ENCODE measurements at places on chromosomes 4 and X. TPM values are rescaled to one million over a fixed set of nuclear protein-coding genes. Genes with fewer than 3 reads are reported as not detected.

DNA sequence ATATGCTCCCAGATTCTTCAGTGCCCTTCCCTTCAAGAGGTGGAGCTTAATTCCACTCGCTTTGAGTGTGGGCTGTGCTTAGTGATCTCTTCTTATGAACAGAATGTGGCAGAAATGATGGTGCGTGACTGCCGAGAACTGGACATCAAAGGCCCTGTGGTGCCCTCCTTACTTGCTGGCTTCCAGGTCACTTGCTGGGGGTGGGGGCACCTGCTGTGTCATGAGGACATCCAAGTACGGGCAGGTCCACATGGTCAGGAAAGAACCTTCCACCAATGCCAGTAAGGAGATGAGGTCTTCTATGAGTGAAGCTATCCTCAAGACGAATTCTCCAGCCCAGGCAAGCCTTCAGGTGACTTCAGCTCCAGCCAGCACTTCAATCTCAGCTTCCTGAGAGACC lies 95.8 kb downstream of the FAM53A start:
- no peak overlapping the region for H3K27ac ChIP-seq
- no peaks in the 10 kb centered on the region for H3K4me1 ChIP-seq
- H3K36me3 ChIP-seq, result peaks cover 7% of the 10 kb centered on the region
- peaks cover 4% of the 10 kb centered on the region for H3K27me3 ChIP-seq
- H3K4me3 ChIP-seq, result no peak overlapping the region

DNA sequence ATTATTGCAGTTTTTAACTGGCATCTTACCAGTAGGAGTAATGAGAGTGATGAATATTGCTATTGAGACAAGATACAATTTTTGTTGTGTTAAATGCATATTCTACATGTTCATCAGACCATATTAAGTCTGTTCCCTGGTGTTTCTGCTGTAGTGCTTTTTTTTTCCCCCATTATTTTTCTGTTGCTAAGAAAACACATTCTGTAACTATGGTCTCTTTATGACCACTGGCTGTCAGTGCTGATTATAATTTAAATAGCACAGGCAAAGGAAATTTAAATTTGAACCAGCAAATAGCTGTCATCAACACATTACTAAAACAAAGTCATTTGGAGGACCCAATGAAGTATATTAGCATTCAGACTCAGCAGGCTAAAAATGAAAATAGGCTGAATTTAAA lies 98.3 kb upstream of the ANKRD50 start:
- H3K27ac ChIP-seq, result no peak overlapping the region
- H3K4me3 ChIP-seq, result no peak overlapping the region
- H3K4me1 ChIP-seq, result peaks cover 2% of the 10 kb centered on the region
- no peaks in the 10 kb centered on the region for H3K27me3 ChIP-seq
- DNase-seq, result no peak

DNA sequence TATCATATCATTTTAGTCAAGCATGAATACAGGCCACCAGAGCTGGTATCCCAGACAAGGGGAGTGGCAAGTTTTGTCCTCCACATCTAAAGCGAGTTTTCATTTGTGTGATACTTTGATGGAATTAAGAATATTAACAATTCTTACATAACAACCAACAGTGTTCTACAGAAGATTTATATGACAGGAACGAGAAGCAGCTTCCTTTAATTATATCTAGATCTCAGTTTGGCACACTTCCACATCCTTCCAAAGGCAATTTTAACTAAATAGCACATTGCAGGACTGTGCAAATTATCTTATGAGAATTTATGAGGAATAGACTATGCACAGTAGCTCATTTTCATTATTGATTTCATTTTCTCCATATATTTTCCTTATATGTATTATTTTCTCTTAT lies 121.2 kb upstream of the GUCY1A1 start:
- H3K36me3 ChIP-seq, result no peaks in the 10 kb centered on the region
- H3K27ac ChIP-seq, result no peak overlapping the region
- H3K4me3 ChIP-seq, result no peak overlapping the region
- DNase-seq, result no peak
- H3K27me3 ChIP-seq, result peaks cover 4% of the 10 kb centered on the region

DNA sequence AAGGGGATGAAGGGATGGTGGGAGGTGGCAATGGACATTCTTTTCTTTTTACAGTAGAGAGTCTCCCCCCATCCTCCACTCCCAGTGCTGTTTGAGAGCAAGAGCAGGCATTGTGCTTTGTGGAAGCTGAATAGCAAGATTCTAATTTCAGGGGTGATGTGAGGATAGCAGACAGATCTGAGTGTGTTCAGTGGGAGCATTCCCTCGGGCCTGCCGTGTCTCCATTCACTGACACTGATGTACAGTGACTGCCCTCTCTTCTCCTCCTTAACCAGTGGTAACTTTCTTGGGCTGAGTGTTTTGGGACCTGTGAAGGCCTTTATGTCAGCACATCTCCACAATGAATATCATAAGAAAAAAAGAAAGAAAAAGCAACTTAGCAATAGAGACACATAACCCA lies 396.6 kb upstream of the RPS6KA3 start:
- no peak overlapping the region for H3K4me3 ChIP-seq
- H3K36me3 ChIP-seq, result no peaks in the 10 kb centered on the region
- DNase-seq, result no peak

DNA sequence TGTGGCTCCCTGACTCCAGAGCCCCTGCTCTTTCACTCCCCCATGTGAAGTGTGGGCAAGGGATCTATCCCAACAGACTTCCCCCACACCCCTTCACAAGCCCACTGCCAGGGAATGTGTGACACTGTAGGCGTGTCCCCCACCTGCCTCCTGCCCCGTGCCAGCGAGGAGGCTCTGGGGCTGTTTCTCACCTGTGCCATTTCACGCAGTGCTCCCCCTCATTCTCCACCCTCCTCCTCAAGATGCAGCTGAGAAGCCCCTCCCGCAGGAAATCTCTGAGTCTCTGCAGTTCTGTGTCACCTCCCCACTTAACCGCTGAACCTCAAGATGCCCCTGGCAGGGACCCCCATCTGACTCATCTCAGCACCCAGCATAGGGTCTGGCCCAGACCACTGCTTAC lies 5.4 kb downstream of the MAN2B2 start:
- DNase-seq, result no peak
- no peak overlapping the region for H3K4me3 ChIP-seq
- H3K4me1 ChIP-seq, result no peaks in the 10 kb centered on the region
- no peak overlapping the region for H3K27ac ChIP-seq
- peaks cover 52% of the 10 kb centered on the region for H3K36me3 ChIP-seq
- H3K27me3 ChIP-seq, result no peaks in the 10 kb centered on the region

GRCh38 chr4:182823576-182823975 lies 93.6 kb downstream of the DCTD start:
- no peaks in the 10 kb centered on the region for H3K36me3 ChIP-seq
- no peak overlapping the region for H3K27ac ChIP-seq
- no peak for DNase-seq
- peaks cover 9% of the 10 kb centered on the region for H3K27me3 ChIP-seq

- no peak for DNase-seq
- H3K27me3 ChIP-seq, result peaks cover 20% of the 10 kb centered on the region
- H3K4me1 ChIP-seq, result no peaks in the 10 kb centered on the region
- H3K36me3 ChIP-seq, result no peaks in the 10 kb centered on the region
Observed at GRCh38 chr4:25070545-25070944, 39.8 kb upstream of the LGI2 start.

The CSAG2 gene
- total RNA-seq, result not detected

The GUCY1B1 gene
- 0.20 TPM for total RNA-seq

The CRLF2 gene
- 0.52 TPM for total RNA-seq

The USP46 gene
- 6.1 TPM for total RNA-seq

The TLR2 gene
- total RNA-seq, result 1.2 TPM

The GAGE12F gene
- not detected for total RNA-seq

Measured in activated naive CD8-positive, alpha-beta T cell treated with anti-CD3 and anti-CD28 coated beads for 36 hours (primary cell).